Activated T-cell treated with anti-CD3 and anti-CD28 coated beads, Interleukin-2, amount 50 U/mL, for 4 hours (primary cell): ENCODE measurements at places on chromosomes 7 and 10.

GRCh38 chr10:127346604-127347003 is 150.2 kb upstream of the INSYN2A start:
- DNase-seq = no peak

GRCh38 chr7:50166997-50167965 is 74.2 kb upstream of the ZPBP start:
- DNase-seq = no peak

GRCh38 chr7:115332691-115333090 is 410.8 kb downstream of the MDFIC start:
- DNase-seq = no peak

DNA sequence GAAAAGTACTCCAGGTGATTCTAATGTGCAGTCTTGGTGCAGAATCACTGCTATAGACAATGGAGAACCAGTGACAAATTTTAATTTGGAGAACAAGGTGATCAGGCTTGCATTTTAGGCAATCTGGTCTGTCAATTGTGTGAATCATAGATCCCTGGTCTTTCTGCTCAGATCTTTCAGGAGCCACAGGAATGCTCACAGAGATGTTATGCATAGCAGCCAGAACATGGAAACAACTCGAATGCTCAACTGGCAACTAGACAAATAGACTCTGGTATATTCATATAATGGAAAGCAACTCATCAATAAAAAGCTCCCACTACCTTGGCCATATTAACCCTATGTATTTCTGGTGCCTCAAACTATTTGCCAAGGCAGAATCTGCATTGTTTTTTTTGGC is 209.1 kb downstream of the PHF14 start:
- DNase-seq = no peak

GRCh38 chr10:29948881-29949355 is 110.5 kb downstream of the JCAD start:
- DNase-seq = no peak

DNA sequence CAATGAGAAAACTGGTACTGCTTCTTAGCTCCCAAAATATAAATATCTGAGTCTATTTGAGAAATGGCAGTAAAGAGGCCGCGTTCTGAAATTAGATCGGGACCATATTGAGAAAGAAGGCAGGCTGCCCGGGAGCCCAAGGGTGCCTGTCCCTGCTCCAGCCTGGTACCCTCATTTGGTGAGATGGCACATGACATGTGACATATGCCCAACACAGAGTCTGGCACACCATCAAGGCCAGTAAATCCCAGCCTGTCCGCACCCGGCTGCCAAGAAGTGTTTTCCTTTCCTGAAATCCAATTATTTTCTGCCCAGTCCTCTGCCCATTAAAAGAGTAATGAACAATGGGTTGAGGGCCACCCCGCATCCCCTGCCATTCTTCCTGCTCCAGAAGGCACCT is 66.4 kb downstream of the CDH23 start:
- no peak for DNase-seq

DNA sequence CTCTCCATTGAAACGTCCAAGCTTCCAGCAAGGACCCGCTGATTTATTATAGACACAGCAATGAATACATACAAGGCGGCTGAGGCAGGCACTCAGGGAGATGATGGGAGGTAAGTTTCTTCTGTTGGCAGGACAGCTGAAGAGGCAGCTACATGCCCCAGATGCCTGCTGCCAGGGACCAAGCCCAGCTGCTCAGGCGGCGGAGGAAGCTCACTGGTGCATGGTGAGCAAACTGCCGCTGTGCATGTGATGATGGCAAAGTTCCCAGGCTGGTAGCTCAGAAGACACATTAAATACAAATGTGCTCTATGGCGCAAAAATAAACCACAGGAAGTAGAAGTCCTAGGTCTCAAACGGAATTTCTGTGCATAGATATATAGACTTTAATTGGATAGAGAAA is 2.3 kb downstream of the DNTT start:
- DNase-seq = no peak

- DNase-seq = no peak
Observed at GRCh38 chr7:21028186-21028585, 241.5 kb upstream of the SP8 start.

- DNase-seq = no peak
Observed at GRCh38 chr10:102246261-102246660, 929 bp downstream of the GBF1 start.

GRCh38 chr10:75009426-75009825 is 102.0 kb upstream of the SAMD8 start:
- no peak for DNase-seq

GRCh38 chr7:44263326-44264082 is 61.9 kb downstream of the CAMK2B start:
- no peak for DNase-seq

DNA sequence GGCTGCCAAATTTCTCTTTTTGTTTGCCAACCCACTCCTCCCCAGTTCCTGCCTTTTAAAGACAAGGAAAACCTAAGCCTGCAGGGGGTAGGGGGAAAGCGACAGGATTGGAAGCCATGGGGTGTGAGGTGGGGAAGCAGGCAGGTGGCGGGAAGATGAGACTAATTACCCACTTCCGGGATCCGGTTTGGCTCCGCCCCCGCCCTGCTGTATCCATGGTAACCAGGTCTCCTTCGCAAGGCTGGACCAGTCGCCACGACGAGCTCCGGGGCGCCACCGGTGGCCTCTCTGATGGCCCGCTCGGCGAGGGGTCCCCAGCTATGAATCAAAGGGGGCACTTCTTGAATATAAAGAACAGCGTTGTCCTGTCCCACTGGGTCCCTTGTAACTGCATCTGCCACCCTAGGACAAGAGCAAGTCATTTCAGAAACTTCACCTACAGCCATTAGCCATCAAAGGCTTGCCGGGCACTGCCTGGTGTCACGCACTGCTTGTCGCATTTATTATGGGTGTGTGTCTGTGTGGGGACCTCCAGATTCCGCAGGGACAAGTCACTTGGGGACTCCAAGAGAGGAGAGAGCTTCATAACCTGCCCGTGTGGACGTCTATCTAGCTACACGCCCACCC is 55.4 kb upstream of the LMTK2 start:
- DNase-seq = peak; percentile 49

- DNase-seq = no peak
Observed at GRCh38 chr7:100109521-100110163, 8.2 kb downstream of the AP4M1 start.

GRCh38 chr7:113083816-113084495 is 2.7 kb downstream of the GPR85 start:
- no peak for DNase-seq

DNA sequence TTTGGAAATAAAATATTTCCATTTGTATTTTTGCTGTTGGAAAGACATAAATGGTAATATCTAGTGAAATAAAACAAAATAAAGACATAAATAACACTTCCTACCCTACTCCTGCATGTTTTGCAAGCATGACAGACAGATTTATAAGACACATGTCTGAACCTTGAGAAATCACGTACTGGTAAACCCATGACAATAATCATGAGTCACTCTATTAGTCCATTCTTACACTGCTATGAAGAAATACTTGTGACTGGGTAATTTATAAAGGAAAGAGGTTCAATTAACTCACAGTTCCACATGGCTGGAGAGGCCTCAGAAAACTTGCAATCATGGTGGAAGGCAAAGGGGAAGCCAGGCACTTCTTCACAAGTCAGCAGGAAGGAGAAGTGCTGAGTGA is 942.2 kb downstream of the REEP3 start:
- no peak for DNase-seq

DNA sequence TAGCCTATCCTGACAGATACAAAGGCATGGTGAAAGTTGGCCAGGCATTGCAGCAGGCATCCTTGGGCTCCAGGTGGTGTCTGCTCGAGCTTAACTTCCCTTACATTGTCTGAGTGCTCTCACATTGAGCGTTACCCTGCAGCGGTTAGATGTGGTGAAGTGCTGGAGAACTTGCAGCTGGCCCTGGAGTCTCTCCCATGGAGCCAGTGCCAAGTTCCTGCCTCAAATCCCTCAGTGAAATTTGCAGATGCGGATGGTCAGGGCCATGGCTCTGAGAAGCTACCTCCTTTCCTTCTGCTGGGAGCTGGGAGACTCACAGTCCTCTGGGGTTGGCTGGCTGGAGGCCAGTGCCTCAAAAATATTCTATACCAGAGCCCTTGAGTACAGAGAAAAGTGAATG is 3.3 kb upstream of the ZNF746 start:
- no peak for DNase-seq

DNA sequence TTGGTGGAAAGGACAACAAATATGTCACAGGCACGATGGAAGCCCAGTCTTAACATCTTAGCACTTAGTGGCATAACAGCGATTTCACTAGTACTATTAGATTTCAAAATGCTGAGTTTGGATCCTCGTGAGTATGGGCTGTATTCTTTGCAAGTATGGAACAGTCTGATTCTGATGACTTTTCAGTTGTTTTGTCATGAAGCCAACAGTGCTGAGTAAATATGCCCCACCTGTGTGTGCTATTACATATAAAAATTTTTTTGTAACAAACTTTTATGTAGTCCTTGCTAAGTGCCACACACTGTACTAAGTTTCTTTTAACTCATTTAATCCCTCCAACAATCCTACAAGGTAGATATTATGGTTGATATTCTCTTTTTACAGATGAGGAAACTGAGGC is 30.8 kb downstream of the MTURN start:
- no peak for DNase-seq

DNA sequence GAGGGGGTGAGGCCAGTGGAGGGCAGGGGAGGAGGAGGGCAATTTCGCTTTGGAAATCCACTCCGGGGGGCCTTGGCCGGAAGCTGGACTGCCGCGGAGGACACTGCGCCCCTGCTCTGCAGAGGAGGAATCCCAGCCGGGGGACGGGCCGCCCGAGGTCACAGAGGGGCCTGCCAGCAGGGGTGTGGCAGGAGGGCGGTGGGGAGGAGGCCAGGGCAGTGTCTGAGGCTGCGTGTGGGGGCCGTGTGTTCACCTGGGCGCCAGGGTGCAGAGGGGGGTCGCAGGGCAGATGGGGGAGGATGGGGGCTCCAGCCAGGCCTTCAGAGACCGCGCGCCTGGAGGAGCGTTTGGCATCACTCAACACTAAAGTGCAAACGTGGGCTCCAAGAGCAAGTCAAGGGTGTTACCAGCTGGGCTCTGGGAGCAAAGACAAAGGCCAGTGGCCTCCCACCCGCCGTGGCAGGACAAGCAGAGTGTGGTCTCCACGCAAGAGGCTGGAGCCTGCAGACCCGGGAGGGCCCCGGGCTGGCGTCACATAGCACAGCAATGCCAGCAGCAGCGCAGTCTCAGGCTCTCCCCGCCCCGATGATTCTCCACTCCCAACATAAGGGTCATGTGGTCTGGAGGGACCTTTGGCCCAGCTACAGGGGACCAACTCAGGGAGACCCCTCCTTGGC is 45.3 kb upstream of the DNAJB6 start:
- DNase-seq = no peak

DNA sequence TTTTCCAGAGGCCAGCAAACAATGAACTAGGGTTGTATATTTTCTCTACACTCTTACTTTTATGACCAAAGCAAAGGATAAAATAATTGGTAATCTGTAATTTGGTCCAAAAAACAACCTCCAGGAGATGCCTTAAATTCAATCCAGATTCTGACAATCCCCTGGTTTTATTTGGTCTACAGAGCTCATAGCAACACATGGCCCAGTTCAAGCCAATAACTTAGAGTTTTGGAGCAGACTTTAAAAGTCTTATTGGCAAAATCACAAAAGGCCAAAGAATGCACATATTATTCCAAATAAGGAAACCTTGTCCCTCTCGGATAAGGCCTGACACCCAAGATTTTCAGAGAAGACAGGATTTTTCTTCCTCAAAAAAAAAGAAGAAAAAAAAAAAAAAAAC is 51.9 kb downstream of the SORBS1 start:
- DNase-seq = no peak

GRCh38 chr10:5467634-5468255 is 31.6 kb downstream of the CALML5 start:
- DNase-seq = no peak

DNA sequence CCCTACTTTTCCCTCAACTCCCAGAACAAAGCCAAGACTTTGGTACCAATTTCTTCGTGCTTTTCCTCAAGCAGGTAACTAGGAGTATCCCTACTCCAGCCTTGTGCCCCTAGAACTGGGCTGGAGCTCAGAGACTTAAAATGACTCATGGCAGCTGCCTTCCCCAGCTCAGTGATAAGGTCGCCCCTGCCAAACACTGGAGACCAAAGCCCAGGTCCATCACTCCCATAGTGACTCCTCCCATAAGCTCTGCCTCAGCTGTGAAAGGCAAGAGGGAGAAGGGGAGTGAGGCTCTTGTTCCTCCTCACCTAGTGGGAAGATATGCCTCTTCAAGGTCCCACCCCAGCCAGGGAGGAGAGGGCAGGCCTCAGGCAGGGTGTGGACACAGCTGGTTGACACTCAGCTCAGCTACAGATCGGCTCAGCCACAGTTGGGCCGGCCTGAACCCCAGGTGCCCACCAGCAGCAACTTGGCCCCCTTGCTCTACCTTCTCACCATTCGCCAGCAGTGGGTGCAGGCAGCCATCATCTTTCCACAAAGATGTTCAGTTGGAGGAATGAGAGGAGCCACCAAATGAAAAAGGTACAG is 13.8 kb upstream of the CYREN start:
- no peak for DNase-seq

GRCh38 chr10:68502846-68503245 is 24.5 kb downstream of the SLC25A16 start:
- no peak for DNase-seq

- DNase-seq = no peak
Observed at GRCh38 chr10:67666416-67667034, 29.5 kb downstream of the CTNNA3 start.

GRCh38 chr7:5425507-5426225 is 2.0 kb upstream of the TNRC18 start:
- no peak for DNase-seq

- no peak for DNase-seq
Observed at GRCh38 chr7:133529861-133530260, 277.0 kb downstream of the EXOC4 start.

GRCh38 chr10:46522295-46523118 is 34.0 kb downstream of the GPRIN2 start:
- DNase-seq = no peak

GRCh38 chr10:43361547-43362190 is 9.8 kb upstream of the FXYD4 start:
- peak; percentile 25 for DNase-seq

DNA sequence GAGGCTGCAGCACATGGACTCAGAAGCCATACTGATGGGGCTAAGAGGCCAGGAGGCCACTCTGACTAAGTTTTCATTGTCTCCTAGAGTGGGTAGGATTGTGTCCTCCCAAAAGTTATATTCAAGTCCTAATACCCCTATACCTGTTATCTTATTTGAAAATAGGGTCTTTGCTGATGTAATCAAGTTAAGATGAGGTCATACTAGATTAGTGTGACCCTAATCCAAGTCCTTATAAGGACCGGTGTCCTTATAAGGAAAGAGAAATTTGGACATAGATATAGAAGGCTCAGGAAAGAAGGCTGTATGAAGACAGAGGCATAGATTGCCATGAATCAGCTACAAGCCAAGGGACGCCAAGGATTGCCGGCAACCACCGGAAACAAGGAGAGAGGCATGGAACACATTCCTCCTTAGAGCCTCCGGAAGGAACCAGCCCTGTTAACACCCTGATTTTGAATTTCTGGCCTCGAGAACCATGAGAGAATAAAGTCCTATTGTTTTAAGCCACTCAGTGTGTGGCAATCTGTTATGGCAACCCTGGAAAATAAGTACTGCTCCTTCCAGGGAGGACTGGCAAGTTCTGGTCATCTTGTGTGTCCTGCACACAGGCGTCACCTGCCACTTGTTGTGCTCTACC is 157.0 kb downstream of the EMX2 start:
- DNase-seq = no peak

GRCh38 chr10:108990441-108990840 is 932.9 kb downstream of the XPNPEP1 start:
- DNase-seq = no peak

- DNase-seq = no peak
Observed at GRCh38 chr10:2494399-2494798, 572.9 kb upstream of the PFKP start.
